Renal cortex interstitium (tissue), 15 donors: ENCODE measurements at places on chromosomes 11 and 22.

- no peak for DNase-seq
These were observed 13.0 kb downstream of the CYTH4 start for GRCh38 chr22:37295213-37295886.

GRCh38 chr22:32204040-32204855, 625 bp downstream of the RFPL2 start:
- DNase-seq, result no peak

DNA sequence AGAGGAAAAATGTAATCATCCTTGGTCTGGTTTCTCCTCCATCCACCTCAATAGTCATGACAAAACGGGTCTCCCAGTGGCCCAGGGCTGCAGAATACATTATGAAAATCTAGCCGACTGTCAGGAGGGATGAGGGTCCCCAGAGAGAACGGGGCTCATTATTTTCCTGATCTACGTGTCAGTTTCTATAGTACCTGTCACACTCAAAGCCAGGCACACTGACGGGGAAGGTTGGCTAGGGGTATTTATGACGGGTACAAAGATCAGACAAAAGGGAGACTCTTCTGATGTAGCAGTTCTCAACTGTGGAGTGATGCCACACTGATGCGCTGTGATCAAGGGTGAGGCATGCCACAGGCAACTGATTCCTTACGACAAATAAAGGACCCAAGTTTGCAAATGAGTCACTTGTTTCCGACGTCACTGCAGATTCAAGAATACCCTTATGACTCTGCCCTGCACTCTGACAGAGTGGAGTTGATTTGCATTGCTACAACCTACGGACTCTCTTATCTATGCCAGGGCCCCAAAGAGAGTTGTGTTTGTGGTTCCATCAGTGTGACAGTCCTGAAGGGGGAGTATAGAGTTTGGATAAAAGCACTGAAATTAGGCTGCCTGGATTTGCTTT, 188.2 kb upstream of the TBCEL start:
- DNase-seq, result no peak

GRCh38 chr22:25656724-25657123, 85.3 kb upstream of the MYO18B start:
- no peak for DNase-seq

GRCh38 chr22:20225693-20225966, 42.5 kb downstream of the RTN4R start:
- no peak for DNase-seq

DNA sequence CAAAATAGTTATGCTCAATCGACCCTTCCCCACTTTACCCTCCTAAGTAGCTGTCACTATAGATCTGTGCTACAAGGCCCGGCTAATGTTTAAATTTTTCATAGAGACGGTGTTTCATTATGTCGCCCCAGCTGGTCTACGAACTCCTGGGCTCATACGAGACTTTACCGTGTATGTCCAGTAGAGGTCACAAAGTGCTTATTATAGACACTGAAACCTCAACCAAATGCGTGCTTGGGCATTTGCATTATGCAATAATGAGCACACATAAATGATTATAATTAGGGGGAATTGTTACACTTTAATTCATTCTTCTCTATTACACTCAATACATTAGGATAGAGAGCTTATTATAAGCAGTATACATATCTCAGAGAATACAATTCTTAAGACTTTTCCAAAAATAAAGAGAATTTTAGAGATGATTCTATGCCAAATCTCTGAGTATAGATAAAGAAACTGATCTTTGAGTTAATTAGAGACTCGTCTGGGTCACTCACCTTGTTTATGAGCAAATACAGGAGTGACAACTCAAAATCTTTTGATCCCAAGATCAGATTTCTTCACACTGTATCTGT, 12.5 kb upstream of the MRPL16 start:
- DNase-seq, result peak; percentile 12

DNA sequence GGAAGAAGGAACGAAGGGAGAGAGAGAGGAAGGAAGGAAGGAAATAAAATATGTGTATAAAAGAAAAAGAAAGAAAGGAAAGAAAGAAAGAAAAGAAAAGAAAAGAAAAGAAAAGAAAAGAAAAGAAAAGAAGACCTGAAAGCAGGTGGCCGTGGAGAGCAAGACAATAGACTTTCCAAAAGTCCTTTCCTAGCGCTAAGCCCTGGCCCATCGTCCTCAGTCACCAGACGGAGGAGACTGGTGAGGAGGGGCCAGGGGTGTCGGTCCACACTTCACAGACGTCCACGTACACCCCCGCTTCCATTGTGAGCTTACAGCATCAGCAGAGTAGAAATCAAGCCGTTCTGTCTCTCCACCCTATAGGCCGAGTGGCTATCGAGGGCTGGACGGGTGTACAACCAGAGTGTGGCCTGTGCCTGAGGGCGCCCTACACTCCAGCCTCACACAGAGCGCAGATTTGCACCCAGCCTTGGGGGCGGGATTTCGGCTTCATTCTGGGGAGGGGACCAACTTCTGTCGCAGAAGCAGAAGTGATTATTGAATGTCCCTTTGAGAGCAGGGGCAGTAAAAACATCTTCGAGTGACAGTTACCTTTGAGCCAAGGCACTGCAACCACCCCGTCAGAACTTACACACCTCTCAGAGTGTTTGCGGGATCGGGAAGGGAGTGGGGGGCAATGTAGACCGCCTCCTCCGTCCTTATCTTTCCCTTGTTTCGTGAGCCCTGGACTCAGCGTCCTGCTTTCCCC, 2.0 kb upstream of the BSX start:
- DNase-seq, result no peak

GRCh38 chr11:61113201-61113600, 10.9 kb downstream of the CD5 start:
- DNase-seq, result no peak

GRCh38 chr11:113827477-113827876, 47.9 kb downstream of the CLDN25 start:
- no peak for DNase-seq

DNA sequence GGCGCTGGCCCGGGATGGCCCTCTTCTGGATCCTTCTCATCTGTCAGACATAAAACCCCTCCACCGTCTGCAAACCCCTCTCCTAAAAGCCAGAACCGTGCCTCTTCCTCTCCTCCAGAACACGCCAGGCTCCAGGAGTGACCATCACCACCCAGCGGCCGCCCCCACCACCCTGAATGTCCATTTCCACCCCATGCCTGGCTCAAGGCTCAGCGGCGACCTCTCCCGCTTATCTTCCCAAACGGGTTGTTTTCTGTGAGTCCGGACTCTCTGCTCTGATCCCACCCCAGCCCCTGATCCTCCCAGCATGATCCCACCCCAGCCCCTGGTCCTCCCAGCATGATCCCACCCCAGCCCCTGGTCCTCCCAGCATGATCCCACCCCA, 37.6 kb downstream of the CELSR1 start:
- DNase-seq, result no peak

DNA sequence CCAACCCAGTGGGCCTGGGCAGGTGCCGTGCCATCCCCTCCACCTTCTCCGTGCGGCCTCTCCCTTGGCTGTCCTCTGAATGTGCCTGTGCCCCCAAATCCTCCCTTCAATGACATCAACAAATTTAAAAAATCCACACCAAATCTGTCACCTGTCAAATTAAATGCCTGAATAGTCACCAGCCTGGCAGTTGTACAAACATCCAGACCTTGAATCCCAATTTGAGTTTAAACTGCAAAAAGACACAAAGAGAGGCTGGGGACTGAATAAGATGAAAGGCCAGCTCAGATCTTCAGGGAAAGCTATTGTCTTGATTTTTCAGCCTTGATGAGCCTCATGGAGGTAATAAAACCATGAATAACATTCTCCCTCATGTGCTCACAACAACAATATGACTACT, 194.7 kb downstream of the KIRREL3 start:
- no peak for DNase-seq

- DNase-seq, result no peak
These were observed 77.0 kb downstream of the MICAL2 start for GRCh38 chr11:12187399-12187798.

DNA sequence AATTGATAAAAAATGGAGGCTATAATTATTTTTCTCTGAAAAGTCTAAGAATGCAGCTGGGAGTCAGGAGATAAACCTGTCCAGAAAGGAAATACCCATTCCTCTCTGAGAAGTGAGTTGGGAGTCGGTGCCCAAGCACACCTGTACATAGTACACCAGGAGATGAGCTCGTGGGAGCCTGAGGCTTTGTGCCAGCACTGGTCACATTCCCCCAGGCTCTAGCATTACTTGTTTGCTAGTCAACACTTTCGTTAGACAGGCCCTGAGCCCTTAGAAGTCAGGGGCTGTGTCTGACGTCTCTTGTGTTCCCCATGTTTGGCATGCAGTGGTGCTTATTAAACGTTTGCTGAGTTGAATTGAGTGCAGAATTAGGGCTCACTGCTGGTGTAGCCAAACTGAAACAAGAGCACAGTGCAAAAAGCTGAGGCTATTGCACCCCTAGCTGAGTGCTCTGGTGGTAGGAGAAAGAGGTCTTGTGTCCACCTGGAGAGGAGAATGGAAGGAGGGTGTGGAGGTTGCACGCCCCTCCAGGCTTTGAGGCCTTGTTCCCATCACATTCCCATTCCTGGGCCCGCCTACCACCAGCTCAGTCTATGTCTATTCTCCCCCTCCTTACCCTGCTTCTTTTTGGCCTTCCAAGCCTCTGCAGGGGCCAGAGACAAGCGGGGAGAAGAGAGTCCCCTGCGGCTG, 6.8 kb downstream of the ROBO4 start:
- no peak for DNase-seq

GRCh38 chr22:39493759-39494158, 8.3 kb upstream of the MIEF1 start:
- DNase-seq, result no peak
